ENCODE measurements at places on chromosomes 2 and 18.
A peak's percentile ranks its signal among the peaks of the same experiment; 100 is the strongest.

GRCh38 chr2:234880551-234881211 lies 71.1 kb upstream of the SH3BP4 start:
- no peak for DNase-seq

DNA sequence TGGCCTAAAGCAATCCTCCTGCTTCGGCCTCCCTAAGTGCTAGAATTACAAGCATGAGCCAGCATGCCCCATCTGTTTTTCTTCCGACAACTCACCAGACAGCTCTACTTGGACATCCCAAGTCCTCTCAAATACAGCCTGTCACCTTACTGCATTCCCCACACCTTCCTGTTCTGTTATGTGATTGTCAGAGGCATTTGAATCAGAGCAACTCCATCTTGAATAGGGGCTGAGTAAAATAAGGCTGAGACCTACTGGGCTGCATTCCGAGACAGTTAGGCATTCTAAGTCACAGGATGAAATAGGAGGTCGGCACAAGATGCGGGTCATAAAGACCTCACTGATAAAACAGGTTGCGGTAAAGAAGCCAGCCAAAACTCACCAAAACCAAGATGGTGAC lies 17.3 kb downstream of the ACVR1 start:
- no peak for DNase-seq

- DNase-seq, result no peak
These were observed 363.8 kb downstream of the LRP1B start for GRCh38 chr2:141767051-141767450.

- no peak for DNase-seq
These were observed 108.8 kb downstream of the MTCL1 start for GRCh38 chr18:8814206-8814605.

- DNase-seq, result no peak
These were observed 206.9 kb upstream of the LYPD1 start for GRCh38 chr2:132876745-132877391.

DNA sequence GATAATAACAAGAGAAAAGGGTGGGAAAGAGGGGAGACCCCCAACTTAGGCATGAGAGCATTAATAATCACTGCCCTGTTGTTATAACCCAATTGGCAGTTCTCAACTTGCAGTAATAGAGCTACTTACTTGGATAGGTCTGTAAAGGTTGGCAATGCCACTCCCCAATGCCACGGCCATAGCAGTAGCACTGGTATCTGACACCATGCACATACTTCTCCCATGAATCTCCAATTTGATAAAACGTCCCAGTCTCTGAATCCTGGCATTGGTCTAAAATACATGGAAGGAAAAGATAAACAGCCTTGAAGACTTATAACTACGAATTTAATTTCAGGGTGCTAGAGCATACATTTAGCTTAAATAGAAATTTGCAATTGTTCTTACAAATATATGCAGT lies 16.8 kb downstream of the FN1 start:
- no peak for DNase-seq

DNA sequence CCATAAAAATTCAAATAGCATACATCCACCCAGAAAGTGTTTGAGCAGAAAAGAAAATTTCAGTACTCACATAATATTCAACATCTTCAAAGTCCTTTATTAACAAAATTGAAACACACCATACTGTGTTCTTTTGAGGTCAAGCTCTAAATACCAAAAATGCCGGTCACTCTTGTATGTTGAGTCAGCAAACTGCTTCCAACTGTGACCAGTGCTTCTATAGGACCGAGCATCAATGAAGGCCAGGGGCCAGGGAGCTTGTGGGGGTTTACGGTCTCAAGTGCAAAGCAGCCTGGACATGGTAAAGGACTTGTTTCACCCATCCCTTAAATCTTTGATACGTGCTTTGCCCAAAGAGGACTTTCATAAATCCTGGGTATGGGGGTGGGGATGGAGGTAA lies 112.7 kb upstream of the REV1 start:
- DNase-seq, result no peak

- no peak for DNase-seq
These were observed 75.9 kb downstream of the TMEM18 start for GRCh38 chr2:601387-601698.

- DNase-seq, result no peak
These were observed 678 bp upstream of the UBE2E3 start for GRCh38 chr2:180979749-180980105.

DNA sequence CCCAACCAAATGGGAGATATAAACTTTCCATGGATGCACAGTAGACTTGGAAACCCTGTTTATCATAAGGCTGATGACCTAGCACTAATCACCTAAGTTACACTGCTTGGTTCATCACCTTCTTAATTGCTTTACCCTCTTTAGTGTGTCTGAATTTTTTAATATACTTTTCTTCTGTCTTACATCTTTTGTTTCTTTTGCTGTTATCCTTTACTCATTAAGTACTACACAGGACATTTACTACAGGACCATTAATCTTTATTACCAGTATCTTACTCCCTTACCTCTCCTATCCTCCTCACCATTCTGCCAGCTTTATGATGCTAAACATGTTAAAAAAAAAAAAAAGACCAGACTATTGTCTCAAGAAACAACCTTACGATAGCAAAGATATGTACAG lies 333.6 kb downstream of the KIAA1328 start:
- no peak for DNase-seq

GRCh38 chr2:105749583-105750400 lies 5.1 kb downstream of the NCK2 start:
- DNase-seq, result no peak

GRCh38 chr2:196696423-196697079 lies 57.0 kb downstream of the CCDC150 start:
- DNase-seq, result no peak

DNA sequence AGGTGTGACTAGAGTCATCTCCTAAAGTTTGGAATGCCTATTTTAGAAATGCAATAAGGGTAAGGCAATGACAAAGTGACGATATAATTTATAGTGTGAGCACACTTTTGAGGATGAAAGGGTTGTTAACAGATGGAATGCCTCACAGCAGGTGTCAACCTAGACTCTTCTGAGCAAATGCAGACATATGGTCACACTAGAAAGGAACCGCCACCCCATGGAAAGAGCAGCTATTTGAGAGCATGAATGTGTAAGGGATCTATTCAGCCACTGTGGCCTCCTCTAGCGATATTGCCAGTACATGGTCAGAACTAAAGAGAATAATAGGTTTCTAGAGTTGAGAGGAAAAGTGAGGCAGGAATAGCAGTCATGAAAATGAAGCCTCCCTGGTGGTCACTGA lies 18.5 kb downstream of the DSG2 start:
- no peak for DNase-seq

- no peak for DNase-seq
These were observed 165.0 kb downstream of the KLHL29 start for GRCh38 chr2:23549821-23550530.

DNA sequence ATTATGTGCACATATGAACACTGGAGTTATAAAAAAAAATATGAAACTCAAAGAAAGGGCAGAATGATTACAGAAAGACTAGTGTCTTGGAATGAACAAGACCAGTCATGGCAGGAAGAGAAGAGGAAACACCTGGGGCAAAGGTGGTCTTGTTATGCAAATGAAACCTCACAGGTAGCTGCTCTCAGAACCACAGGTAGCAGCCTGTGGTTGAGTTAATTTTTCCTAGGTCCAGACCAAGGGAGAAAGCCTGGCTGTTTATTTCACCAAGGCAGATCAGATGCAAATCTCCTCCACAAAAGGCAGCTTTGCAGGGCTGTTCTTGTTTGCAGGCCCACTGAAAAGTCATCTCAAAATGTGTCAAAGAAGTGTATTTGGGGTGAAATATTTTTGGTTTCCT lies 785.8 kb downstream of the RNF144A start:
- DNase-seq, result no peak

- peak; percentile 4 for DNase-seq
These were observed 766 bp downstream of the TMEM17 start for GRCh38 chr2:62505109-62505749.

DNA sequence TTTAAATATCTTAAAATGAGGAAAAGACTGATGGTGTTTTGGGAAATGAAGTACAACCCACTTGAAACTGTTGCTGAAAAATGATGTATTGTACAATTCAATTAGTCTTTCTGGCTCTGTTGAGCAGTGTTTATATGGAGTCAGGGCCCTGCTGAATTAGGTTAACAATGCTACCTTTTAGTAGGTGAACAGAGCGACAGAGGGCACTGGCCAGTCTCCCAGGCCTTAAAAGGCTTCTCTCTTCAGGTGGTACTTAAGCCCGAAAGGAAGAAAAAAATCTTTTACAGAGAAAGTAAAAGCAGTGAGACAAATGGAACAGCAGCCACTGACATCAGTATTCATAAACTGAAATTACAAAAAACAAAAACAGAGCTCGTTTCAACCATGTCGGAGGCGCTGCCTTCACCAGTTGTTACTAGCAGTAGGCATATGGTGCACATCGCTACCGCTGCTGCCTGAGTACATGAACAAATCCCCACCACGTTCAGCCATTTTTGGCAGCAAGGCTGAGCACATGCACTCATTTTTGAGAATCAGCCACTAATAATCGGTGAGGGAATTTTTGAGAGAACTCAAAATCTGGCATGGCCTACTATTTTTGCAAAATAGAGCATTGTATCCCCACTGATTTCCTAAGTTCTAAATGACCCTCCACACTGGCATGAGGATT lies 91.8 kb downstream of the PLEKHM3 start:
- DNase-seq, result no peak

DNA sequence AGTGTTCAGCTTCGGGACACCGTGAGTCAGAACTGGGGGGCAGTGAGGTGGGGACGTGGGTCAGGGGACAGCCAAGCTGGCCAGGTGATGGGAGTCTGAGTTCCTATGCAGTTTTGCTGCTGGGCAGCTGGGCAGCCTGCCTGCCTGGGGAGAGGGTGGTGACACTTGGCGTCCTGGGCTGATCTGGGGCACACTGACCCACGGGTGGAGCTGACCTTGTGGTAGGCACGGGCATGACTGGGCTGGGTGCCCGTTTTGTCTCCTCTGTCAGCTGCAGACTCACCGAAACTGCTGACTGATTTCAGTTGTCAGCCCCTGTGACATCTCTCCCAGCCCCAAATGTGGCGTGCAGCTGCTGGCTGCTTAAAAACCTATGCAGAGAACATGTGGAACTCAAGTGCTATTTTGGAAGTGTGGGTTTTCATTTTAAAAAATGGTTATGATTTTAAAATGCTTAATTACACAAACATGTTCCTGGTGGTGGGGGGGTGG lies 32.6 kb upstream of the E2F6 start:
- peak; percentile 17 for DNase-seq

- no peak for DNase-seq
These were observed 25.8 kb downstream of the BIN1 start for GRCh38 chr2:127080938-127081755.

DNA sequence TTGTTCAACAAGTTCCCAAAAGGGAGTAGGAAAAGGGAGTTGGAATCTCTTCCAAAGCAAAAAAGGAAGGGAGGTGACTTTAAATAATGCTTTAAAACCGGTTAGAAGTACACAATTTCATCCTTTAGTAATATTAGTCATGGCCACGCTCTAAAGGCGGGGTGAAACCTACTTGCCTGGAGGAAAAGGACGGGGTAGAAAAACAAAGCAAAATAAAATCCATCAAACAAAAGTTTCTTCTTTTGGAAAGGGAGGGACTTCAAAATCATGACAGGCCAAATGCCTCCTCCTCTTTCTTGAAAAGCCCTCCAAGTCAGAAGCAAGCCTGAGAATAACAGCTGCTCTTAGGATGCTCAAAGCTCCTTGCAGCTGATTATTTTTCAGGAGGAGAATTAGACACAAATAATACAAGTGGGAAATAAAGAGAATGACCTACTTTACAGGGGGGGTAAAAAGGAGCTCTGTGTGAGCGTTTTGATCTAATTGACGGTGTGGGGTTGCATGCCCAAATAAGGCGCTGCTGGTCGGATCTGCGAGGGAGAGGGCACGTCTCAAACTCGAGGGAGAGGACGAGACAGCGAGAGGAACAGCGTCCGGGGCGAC lies 1.8 kb upstream of the NPAS2 start:
- no peak for DNase-seq

GRCh38 chr18:28007841-28008240 lies 169.1 kb downstream of the CDH2 start:
- DNase-seq, result no peak

DNA sequence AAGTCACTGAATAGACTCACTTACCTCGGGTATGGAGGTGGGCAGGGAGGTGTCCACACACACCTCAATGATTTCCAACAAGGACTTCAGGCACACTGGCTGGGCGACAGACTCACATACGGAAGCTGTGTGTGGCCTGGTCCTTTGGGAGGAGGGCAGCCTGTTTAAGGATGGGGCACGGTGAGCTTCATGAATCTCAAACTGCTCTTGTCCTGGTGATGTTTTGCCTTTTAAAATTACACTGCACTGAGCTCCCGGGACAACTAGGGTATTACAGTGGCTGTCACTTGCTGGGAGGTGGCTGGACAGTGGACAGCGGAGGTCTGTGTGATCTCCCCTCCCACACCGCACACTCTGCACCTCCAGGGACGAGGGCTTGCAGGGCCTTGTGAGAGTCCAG lies 211.6 kb downstream of the SNTG2 start:
- no peak for DNase-seq

DNA sequence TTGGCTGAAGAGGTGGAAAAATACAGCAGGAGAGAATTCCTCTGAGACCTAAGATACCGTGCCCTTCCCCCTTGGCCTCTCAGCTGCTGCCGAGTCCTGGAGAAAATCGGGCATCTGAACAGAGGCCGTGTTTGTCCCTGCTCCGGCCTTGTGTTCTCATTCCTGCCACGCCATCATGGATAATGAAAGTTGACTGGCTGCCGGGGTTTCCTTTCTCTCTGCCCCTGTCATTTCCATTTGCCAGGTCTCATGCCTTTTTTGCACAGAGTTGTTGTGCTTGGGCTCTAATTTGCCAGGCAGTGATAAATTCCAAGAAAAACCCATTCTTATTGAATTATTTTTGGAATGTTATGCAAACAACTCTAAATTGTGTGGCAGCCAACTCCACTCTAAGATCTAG lies 496.9 kb upstream of the TNP1 start:
- DNase-seq, result no peak

GRCh38 chr18:33673689-33674088 lies 95.7 kb downstream of the ASXL3 start:
- no peak for DNase-seq

DNA sequence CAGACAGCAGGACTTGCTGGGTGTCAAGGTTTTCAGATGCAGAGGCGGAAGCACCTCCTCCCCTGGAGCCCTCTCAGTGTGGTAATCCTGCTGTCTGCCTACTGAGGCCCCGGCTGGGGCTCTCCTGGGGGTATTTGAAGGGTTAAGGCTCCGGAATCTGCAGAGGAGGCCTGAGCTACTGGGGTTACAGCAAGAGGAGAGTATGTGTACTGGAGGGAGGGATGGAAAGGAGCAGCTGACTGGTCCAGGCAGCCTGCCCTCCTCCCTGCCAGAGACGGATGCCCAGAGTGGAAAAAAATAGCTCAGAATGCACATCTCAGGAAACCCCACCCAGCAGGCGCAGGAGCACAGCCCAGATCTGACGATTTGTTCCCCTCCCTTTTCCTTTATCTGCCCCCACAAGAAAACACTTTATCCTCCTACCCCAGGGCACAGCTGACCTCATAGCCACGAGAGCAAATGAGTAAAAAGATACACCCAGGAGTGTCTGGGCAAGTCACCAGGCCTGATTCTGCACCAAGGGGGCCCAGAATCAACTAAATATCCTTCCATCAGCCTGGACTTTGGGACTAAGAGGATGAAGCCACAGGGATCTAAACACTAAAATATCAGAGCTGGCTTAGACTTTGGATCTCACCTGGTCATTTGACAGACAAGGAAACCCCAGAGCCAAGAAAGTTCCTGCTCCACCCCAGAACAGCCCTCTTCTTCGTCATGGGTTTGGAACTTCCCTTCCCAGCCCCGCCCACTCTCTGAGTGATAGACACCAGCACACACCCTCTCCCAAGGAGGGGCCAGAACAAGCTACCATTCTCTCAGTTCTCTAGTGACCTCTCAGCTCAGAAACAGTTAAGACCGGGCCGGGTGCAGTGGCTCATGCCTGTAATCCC lies 5.5 kb downstream of the TMBIM1 start:
- DNase-seq, result peak; percentile 56

All from nephron progenitor cell (in vitro differentiated cells).